ENCODE measurements at places on chromosomes 4 and X.

DNA sequence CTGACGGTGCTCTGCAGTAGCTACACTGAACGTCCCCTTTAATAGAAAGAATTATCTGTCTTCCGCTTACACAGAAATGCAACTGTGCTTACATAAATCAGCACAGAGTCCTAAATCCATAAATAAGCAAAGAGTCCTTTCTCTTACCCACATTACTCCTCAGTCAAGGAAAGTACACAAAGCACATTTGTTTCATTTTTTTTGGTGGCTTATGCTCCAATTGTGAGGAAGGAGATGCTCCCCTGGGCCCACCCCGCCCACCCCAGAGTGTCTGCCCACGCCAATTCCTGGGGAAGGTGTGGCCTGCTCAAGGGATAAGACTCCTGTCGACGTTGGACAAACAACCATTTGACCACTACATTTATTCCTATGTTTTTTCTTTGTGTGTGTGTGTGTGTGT, 53.8 kb downstream of the CPLX1 start:
- no peak for DNase-seq

GRCh38 chr4:101067383-101067782, 279.9 kb downstream of the PPP3CA start:
- no peak for DNase-seq

- no peak for DNase-seq
Observed at GRCh38 chr4:189912170-189912569, 28.5 kb upstream of the FRG1 start.

GRCh38 chr4:44025376-44026020, 423.1 kb downstream of the KCTD8 start:
- DNase-seq, result no peak
